ENCODE measurements at places on chromosomes 7 and 10. TPM values are rescaled to one million over a fixed set of nuclear protein-coding genes. Genes with fewer than 3 reads are reported as not detected.
A peak's percentile ranks its signal among the peaks of the same experiment; 100 is the strongest.

EBLN1 gene
- total RNA-seq: not detected

TMEM273 gene
- total RNA-seq: 0.72 TPM

GRCh38 chr7:146698995-146699610 is 582.5 kb downstream of the CNTNAP2 start:
- H3K27me3 ChIP-seq: no peaks in the 10 kb centered on the region
- H3K27ac ChIP-seq: no peak overlapping the region
- H3K36me3 ChIP-seq: no peaks in the 10 kb centered on the region
- no peaks in the 10 kb centered on the region for H3K4me1 ChIP-seq

TMEM236 gene
- not detected for total RNA-seq

DNA sequence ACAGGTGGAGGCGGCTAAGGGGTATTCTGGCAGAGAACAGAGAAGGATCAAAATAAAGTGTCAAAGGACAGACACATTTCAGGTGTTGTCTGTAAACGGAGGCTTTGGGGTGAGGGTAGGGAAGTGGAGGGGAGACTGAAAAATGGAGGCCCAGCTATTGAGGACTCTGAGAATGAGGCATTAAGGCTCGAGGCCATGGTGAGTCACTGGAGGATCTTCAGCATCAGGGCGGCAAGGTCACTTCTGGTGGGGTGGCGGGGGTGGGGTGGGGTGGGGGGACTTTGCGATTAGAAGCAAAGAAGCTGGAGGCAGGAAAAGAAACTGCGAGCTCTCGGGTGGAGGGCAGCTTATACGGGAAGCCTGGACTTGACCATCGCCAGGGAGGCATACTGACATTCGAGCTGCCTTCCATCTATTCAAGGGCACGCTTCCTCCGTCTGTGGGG is 58.4 kb upstream of the PCGF5 start:
- H3K36me3 ChIP-seq: no peaks in the 10 kb centered on the region
- peak overlapping the region; percentile 79 for H3K27ac ChIP-seq

ZNF655 gene
- 35.8 TPM for total RNA-seq

DNA sequence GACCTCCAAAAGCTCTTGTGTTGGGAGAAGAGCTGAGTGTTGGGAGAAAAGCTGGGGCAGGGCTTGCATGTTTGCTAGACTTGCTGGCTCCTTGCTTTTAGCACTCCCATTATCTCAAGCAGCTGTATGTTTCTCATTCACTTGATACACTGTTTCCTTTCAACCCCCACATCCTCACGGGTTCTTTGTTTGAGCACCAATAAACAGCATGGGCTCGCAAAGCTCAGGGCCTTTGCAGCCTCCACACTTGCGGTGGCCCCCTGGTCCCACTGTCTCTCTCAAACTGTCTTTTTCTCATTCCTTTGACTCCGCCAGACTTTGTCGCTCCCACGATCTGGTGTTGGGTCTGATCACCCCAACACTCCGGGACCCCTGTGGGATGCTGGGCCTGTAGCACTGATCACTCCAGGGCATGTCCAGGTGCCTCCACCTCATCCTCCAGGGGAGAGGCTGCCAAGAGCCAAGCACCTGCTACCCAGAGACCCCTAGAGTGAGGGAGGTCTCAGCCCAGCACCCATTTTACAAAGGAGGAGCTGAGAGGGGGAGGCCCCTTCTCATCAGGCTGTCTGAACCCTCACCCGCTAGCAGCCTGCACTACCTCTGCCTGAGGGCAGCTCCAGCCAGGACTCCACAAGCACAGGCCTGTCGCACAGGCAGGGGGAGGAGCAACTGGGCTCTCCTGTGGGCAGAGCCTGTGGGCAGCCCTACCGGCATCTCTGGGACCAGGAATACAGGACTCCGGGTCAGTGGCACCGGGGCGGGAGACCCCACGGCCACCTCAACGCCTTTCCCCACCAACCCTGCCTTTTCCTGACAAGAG is 49.1 kb upstream of the MSMB start:
- peak overlapping the region; percentile 47 for H3K27ac ChIP-seq
- H3K36me3 ChIP-seq: no peaks in the 10 kb centered on the region
- H3K4me1 ChIP-seq: peaks cover 14% of the 10 kb centered on the region
- no peak for DNase-seq
- H3K27me3 ChIP-seq: no peaks in the 10 kb centered on the region
- peak overlapping the region; percentile 11 for H3K4me3 ChIP-seq

DNA sequence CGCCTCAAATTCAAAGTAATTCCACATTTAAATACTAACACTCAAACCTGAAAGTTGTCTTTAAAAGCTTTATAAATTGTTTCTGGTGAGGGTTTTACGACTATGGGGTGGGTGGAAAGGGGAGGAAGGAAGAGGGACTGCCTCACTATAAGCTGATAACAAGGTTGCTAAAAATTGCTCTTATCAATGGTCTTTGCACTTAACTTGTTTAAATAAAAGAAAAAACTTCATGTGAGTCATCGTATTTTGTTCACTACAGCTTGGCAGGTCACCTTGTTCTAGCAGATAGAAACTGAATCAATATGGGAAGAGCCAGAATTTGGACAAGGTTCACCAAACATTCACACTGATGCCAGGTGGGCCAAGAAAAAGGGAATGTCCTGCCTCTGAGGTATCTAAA is 129.2 kb downstream of the TES start:
- H3K27me3 ChIP-seq: peaks cover 4% of the 10 kb centered on the region
- no peak for DNase-seq
- H3K4me3 ChIP-seq: no peak overlapping the region
- no peak overlapping the region for H3K27ac ChIP-seq

GRCh38 chr10:3046981-3047547 is 20.3 kb upstream of the PFKP start:
- H3K27ac ChIP-seq: no peak overlapping the region
- peaks cover 14% of the 10 kb centered on the region for H3K27me3 ChIP-seq
- H3K4me1 ChIP-seq: peaks cover 2% of the 10 kb centered on the region
- no peaks in the 10 kb centered on the region for H3K36me3 ChIP-seq

RBM20 gene
- 0.50 TPM for total RNA-seq

ABCB4 gene
- total RNA-seq: not detected

CYP2C19 gene
- total RNA-seq: 0.22 TPM

TDRD1 gene
- 0.79 TPM for total RNA-seq

- no peak overlapping the region for H3K4me3 ChIP-seq
- no peaks in the 10 kb centered on the region for H3K36me3 ChIP-seq
- no peaks in the 10 kb centered on the region for H3K27me3 ChIP-seq
- no peak for DNase-seq
- H3K4me1 ChIP-seq: no peaks in the 10 kb centered on the region
These were observed 224.3 kb upstream of the PHYHIPL start for GRCh38 chr10:58952162-58952601.

- no peak overlapping the region for H3K27ac ChIP-seq
- H3K36me3 ChIP-seq: peaks cover 53% of the 10 kb centered on the region
- no peak overlapping the region for H3K4me3 ChIP-seq
- H3K4me1 ChIP-seq: no peaks in the 10 kb centered on the region
- no peaks in the 10 kb centered on the region for H3K27me3 ChIP-seq
These were observed 110.1 kb upstream of the GPR22 start for GRCh38 chr7:107359520-107360316.

LIPK gene
- not detected for total RNA-seq

TMEM139 gene
- total RNA-seq: 0.74 TPM

ACBD7 gene
- total RNA-seq: 0.94 TPM

ATP6V0E2 gene
- 31.8 TPM for total RNA-seq

UCMA gene
- not detected for total RNA-seq

ATOH7 gene
- total RNA-seq: not detected

NEUROG3 gene
- total RNA-seq: not detected

- H3K27me3 ChIP-seq: no peaks in the 10 kb centered on the region
- H3K4me1 ChIP-seq: peaks cover 8% of the 10 kb centered on the region
- H3K4me3 ChIP-seq: no peak overlapping the region
These were observed 144.5 kb downstream of the RNF216 start for GRCh38 chr7:5636914-5637313.

GRCh38 chr7:70317356-70317755 is 719.1 kb downstream of the AUTS2 start:
- no peak overlapping the region for H3K4me3 ChIP-seq
- no peak for DNase-seq
- H3K4me1 ChIP-seq: peaks cover 11% of the 10 kb centered on the region
- H3K27me3 ChIP-seq: no peaks in the 10 kb centered on the region
- no peaks in the 10 kb centered on the region for H3K36me3 ChIP-seq
